ENCODE measurements at places on chromosomes 11 and 22.

- no peak for DNase-seq
These were observed 65.3 kb downstream of the PRDM11 start for GRCh38 chr11:45211732-45212131.

- DNase-seq: peak; percentile 93
These were observed at the start of gene CBL for GRCh38 chr11:119205574-119206510. TSS of gene CBL (plus strand) at chr11:119206339. CDS start at chr11:119206418, 79 bp downstream.

DNA sequence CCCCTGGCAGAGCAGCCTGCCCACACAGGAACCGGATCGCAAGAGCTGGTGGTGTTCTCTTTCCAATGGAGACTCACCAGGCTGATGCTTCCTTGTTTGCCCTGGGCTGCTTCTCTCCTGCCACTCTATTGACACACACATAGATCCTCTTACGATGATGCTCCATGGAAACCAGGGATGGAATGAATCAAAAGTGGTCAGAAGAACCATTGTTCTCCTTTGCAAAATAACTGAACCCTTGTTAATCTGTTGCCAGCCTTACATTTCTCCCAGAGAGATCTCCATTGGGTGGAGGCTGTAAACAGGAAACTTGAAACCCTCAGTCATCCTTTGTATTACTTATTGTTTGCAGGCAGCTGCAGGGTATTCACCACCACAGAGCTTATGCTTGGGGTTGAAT, 24.6 kb upstream of the LDLRAD3 start:
- DNase-seq: no peak

DNA sequence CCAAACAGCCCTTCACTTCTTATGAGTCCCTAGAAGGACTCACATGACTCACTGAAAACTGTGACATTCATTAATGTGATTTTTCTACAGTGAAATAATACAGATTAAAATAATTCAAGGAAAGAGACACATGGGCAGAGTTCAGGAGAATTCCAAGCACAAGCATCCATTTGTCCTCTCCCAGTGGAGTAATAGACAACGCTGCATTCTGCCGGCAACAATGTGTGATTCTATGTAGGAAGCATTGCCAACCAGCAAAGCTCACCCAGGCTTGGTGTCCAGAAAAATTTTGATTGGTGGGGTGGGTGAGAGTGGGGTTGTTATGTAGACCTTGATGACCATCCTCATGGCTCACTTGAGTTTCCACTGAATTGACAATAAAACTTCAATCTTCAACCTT, 123.9 kb downstream of the VPREB1 start:
- DNase-seq: no peak

DNA sequence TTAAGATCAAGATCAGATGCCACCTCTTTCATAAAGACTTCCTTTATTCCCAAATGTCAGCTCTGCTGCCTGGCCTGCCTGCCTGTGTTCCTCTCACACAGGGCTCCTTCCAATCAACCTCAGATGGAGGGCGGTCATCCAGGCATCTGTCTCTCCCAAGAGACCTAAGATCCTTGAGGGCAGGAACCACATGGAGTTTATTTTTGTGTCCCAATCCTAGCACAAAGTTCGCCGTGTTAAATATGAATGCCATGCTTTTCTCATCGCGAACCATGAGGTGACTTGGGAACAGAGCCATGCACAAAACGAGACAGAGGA, 72.7 kb upstream of the ARFGAP3 start:
- no peak for DNase-seq

- peak; percentile 18 for DNase-seq
These were observed 3.4 kb downstream of the SCGB1D4 start for GRCh38 chr11:62295504-62295903.

GRCh38 chr11:9823439-9823838, 159.6 kb downstream of the SWAP70 start:
- no peak for DNase-seq

DNA sequence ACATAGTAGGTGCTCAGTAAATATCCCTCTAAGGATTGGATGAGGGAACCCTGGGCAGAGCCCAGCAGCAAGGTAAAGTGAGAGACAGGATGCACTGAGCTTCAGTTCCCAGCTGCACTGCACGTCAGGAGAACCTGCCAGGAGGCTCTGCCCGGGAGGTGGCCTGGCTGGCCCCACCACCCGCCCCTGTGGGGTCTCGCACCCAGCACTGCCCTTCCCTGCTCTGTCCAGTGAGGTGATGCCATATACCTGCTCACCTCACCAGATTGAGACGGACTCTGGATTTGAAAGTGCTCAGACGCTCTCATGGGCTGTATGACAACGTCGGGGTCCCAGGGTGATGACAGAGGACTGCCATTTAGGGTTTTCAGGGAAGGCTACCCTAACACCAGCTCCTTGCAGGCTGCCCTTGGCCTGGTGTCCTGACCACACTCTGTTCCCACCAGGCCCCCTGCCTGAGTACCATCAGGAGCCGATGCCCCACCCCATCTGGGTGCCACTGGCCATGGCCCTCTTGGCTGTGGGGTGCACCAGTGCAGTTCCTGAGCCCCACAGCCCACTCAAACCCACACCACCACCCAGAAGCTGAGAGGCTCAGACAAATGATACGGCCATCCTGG, 61.7 kb upstream of the FGF3 start:
- no peak for DNase-seq

DNA sequence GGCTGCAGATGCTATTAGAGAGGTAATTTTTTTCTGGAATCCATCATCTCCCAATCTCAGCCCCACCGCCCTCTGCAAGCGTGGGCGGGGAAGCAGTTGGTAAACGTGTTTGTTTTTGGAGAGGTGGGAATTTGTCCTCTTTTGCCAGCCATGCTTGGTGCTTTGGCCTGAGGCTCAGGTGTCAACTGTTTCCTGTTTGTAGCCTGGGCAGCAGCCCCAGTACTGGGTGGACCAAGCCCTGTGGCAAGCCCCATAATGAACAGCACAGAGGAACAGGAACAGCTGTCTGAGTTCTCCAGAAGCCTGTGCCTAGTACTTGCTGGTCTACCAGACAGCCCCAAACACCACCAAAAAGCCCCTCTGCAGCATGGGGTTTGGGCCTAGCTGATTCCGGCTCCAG, 39.6 kb downstream of the POU2F3 start:
- no peak for DNase-seq

GRCh38 chr22:49799431-49800075, 28.1 kb downstream of the BRD1 start:
- DNase-seq: no peak

- DNase-seq: no peak
These were observed 17.7 kb downstream of the MOV10L1 start for GRCh38 chr22:50107529-50107928.

DNA sequence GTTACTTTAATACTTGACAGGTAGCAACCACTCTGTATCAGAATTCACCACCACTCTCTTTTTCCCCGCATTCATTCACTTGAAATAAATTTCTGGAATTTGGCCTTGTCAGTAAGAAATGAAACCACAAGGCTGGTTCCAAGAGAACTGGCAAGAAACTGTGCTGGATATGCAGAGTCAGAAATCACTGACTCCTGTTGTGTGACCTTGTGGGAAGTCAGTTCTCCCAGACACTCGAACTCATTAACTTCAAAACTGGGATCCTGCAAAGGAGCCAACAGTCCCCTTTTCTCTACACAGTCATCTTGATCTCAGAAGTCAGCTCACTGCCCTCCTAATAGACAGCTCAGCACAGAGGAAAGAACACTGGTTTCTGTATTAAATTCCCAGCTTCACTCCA, 142.7 kb downstream of the LRRC4C start:
- DNase-seq: no peak
